ENCODE measurements at places on chromosomes 11 and 22.
A peak's percentile ranks its signal among the peaks of the same experiment; 100 is the strongest.

- DNase-seq = no peak
Observed at GRCh38 chr11:67303835-67304411, 593 bp downstream of the SSH3 start.

DNA sequence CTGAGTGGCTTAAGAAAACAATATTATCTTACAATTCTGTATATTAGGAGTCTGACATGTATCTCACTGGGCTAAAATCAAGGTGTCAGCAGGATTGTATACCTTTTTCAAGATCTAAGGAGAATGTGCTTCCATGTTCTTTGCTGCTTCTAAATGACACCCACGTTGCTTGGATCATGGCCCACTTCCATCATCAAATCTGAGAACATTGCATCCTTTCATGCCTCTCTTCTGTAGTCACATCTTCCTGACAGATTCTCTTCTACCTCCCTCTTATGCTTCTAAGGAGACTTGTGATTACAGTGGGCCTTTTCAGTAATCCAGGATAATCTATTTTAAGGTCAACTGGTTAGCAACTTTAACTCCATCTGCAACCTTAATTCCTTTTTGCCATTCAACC, 499.4 kb downstream of the FAM181B start:
- DNase-seq = no peak

- no peak for DNase-seq
Observed at GRCh38 chr11:90251599-90251998, 28.8 kb upstream of the CHORDC1 start.

DNA sequence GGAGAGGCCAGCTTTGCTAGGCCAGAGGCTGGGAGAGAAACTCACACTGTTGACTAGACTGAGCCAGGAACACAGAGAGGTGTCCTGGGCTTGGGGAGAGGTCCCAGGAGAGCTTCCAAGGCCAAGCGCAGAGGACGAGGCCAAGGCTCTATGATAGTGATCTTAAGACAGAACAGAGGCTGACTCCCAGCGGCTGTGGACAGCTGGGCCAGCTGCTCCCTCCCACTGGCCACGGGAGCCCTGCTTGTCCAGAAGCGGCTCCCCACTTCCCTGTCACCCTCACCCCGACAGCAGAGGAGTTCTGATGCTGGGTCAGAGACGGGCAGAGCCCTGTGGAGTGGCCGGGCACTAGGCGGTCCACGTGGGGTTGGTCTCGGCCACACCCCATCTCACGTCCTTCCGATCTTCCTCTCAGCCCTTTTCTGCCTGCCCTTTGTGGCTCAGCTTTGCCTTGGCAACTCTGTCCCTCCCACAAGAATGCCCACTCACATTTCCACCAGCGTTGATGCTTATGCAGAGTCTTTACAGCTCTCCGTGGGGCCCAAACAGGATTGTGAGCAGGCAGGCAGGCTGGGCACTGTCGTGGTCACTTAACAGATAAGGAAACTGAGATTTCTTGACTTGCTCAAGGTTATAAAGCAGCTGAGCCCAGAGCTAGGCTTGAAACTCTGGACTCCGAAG, 68.2 kb downstream of the FBXO7 start:
- no peak for DNase-seq

GRCh38 chr11:76313913-76314740, 66.8 kb downstream of the THAP12 start:
- no peak for DNase-seq

DNA sequence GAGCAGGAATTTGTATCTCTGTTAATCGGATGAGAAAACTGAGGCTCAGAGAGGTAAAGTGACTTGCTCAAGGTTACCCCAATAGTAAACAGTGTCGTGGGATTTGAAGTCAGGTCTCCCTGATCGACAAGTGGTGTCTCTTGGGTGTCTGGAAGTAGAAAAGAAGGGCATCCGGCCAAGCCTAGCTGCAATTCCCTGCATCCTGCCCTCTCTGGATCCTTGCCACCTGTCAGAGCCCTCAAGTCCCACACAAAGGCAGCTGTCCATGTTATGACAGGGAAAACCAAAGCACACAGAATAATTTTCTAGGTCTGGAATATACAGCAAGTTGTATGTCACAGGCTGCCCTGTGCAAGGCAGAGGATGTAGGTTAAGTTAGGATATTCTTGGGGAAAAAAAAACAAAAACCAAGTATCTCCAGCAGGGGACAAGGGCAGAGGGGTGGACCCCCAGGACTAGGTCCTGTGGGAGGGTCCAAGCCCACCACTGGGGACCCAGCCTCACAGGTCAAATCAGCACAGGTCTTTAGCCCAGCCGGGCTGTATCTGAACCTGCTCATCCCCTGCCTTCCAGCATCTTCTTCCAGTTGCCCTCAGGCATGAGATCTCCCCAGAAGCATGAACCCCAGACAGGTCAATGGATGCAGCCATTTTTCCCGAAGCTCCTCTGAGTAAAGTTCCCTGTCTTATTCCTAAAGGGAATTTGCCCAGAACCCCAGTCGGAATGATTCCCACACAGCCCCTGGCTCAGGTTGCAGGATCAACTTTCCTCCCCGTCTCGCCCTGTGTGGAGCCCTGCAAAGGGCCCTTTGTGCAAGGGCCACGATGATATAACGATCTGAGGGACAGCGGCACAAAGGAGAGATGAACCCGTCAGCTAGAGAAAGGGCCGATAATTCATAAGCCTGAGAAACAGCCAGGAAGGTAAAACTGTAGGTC, 15.0 kb downstream of the USH1C start:
- DNase-seq = no peak

GRCh38 chr11:68840661-68841653, 759 bp downstream of the CPT1A start:
- DNase-seq = no peak

DNA sequence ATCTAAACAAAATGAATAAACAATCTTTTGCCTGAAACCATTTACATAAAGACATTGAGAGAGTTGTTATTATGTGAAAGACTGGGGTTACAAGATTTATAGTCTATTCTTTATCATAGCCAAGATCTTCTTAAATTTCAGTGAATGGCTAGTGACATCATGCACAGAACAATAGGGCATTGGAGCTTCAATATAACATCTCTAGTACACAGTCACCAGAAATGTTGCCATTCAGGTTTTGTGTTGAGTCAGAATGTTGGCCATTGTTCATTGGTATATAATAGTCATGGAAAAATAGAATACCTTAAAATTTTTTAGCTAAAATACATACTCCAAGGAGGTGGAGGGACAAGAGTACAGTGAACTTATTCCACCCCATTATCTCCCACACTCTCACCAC, 44.3 kb downstream of the SLC5A12 start:
- DNase-seq = no peak

- DNase-seq = no peak
Observed at GRCh38 chr11:43922744-43923405, 19.6 kb upstream of the C11orf96 start.

GRCh38 chr11:116232364-116232828, 540.4 kb downstream of the BUD13 start:
- DNase-seq = peak; percentile 14

GRCh38 chr22:40583053-40583741, 53.3 kb downstream of the MRTFA start:
- no peak for DNase-seq

DNA sequence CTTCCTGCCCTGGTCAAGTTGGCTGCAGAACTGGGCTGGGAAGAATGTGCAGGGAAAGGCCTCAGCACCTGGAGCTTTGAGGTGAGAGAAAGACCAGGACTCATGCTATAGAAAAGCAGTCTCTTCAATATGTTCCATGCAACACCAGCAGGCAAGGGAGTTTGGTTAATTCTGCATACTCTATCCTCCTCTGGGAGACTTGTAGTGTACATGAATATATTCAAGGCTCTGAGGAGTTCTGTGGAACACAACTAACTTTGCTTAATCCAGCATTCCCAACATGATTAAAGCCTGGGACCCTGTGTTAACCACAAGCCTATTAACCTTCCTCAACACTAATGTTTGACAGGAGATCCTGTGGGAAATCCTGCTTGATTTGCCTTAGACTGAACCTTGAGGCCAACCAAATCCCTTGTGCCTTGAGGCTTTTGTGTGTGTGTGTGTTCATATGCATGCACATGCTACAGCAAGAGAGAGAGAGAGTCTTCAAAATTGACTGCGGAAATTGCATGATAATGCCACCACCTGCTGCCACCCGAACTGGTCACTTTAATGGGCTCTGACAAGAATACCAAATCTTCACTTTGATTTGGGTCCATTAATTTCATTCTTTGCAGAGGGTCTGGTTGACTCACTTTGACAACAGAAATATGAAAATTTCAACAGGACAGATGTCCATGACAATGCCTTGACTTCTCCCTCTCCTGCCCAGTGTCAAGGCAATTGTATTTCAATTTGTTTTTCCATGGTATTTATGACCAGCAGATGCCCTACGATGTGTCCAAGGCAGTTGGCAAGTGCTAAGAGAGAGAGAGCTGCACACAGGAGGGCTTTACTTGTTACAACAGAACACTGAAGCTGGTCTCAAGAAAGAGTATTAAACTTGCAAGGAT, 238.2 kb upstream of the ZBED5 start:
- DNase-seq = no peak

DNA sequence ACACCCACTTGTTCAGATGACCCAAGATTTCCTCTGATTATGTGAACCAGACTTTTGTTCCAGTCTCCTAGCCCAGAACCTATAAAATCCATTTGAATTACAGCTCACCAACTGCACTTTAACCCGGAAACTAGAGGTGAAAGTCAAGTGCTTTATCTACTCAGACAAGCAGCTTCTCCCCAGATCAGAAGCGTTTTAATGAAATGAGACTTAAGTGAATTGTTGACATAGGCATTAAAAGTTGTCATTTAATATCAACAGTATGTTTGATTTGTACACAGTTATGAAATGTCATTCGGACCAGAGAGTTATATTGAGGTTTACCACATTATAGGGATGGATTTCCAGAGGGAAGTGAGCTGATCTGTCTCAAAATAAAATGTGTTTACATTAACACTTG, 52.0 kb downstream of the CADM1 start:
- no peak for DNase-seq

DNA sequence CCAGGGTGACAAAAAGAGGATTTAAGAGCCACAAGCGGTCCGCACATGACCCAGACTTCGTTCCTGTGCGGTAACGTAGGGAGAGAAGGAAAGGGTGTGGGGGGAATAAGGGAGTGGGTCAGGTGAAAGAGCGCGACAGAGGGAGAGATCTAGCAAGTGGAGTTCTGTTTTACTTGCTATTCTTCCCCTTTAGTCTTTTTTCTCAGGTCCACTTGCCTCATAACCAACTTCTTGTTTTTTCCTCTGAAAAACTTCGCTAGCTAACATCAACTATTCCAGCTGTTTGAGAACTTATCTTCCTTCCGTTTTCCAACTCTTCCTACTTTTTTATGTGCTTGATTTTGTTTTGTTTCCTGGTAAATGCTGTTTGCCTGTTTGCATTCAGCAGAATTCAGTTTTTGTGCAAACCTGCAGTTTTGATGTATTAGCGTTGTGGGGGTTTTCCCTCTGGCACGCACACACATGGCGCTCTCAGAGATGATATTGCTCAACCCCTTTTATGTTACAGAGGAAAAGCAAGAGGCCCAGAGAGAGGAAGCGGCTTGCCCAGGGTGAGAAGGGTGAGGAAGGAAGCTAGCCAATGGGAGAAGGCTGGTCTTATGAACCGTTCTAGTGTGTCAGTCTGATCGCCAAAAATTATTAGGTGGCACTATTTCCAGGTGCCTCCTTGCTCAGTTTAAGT, 592 bp upstream of the CTSC start:
- no peak for DNase-seq

GRCh38 chr11:119550053-119550752, 127.2 kb upstream of the THY1 start:
- no peak for DNase-seq

- DNase-seq = no peak
Observed at GRCh38 chr22:23523713-23524112, 56.4 kb downstream of the IGLL1 start.

DNA sequence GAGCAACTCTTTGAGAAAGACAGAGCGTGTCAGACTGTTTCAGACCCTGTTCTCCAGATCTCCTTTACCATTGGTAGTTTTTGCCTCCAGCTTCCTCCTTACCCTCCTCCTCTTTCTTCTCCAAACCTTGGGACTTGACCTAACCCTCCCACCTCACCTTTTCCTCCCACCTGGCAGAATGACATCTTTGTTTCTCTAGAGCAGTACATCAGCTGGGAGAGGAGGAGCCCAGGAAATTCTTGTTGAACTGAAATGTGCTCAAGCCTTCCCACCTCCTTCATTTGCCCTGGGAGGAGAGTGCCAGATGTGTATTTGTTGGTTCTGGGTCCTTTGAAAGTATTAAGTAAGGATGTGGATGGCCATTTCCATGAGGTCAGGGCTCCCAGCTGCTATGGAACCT, 17.4 kb downstream of the OSBP2 start:
- no peak for DNase-seq

DNA sequence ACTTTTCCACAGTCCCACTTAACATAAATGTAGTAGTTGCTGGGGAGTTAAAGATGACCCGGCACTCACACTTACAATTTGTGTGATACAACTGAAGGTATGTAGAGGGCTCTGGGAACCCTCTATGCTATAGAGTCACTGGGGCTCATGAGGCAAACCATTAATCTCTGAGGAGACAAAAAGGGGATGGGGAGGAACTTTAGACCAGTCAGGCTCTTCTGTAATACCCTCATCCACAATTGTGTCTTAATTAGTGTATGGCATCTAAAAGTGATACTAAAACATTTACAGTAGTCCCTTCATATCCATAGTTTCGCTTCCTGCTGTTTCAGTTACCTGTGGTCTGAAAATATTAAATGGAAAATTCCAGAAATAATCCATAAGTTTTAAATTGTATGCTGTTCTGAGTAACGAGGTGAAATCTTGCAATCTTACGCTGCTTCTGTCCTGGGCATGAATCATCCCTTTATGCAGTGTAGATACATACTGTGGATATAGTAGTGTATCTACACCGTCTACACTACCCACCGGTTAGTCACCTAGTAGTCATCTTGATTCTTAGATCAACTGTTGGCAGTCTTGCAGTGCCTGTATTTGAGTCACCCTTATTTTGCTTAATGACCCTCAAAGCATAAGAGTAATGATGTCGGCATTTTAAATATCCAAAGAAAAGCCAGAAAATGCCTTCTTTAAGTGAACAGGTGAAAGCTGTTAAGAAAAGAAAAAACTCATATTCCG, 12.2 kb downstream of the CBL start:
- no peak for DNase-seq

- no peak for DNase-seq
Observed at GRCh38 chr11:68978626-68978930, 2.2 kb downstream of the MRGPRD start.

- DNase-seq = no peak
Observed at GRCh38 chr11:120365512-120365911, 29.3 kb downstream of the ARHGEF12 start.

DNA sequence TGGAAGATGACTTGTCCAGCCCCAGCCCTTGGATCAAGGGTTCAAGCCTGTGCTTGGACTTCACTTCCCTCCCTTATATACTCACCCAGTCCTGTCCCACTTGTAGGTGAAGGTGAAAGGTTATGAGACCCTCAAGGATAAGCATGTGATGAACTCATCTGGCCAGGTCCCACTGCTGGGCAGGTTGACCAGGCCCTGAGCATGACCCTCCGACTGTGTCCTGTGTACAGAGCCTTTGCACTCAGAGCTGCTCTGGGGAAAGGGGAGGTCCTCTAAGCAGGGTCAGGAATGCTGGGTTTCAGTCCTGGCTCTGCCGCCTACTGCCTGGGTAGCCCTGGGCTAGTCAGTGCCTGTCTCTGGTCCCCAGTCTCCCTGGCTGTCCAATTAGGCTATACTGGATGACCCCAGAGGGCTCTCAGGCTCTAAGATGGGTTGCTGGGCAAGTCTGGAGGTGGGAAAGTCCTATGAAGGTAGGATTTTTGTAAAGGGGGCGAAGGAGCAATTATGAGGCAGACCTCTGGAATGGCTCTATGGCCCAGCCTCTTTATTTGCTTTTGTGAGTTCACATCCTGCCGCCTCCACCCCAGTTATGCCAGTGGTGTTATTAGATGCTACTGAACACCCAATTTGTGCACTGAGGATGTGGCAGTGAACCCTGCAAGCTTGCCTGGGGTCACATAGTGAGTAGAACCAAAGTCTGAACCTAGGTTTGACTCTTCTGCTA, 14.1 kb downstream of the DGAT2 start:
- no peak for DNase-seq
